ENCODE measurements at places on chromosomes 16 and 17.

GRCh38 chr17:19331134-19331533, 31.4 kb downstream of the B9D1 start:
- peak; percentile 90 for DNase-seq

DNA sequence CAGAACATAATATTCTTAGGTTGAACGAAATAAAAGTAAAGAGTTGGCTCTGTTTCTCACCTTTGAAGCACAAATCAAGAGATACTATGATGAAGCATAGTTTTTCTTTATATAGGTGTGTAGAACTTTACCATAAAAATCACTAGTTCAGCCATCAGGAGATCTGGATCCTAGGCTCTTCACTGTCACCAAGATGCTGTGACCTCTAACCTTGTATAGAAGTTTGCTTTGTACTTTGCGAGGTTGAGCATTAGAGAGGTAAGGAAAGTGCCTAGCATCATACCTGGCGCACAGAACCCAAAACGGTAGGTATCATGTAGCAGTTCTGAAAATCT, 553 bp upstream of the CDC6 start:
- no peak for DNase-seq

DNA sequence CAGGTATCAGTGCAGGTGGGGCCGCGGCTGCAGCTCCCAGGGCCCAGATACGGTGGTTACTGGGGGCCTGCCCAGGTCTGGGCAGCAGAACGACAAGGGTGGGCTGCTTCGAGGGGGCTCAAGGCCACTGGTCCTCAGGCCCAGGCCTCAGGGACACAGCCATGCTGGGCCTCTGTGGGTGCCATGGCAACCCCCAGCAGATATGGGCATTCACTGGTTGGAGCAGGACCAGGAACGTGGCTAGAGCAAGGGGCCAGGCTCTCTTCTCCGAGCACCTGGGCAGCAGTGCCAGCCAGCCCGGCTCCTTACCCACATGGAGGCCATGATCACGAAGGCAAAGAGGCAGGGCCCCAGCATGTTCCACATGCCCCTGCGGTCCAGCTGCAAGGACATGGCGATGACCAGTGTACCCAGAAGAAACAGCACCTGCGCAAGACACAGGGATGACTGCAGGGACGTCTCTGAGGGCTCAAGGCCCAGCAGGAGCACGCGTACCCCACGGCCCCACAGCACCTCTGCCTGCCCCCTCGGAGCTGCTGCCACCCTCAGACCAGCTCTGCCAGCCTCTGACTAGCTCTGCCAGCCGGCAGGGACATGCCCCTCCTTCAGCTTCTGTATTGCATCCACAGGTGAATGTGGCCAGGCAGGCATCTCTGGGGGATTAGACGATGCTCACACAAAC, 2.1 kb upstream of the MRPL28 start:
- DNase-seq: no peak

- no peak for DNase-seq
These were observed 22.8 kb upstream of the SLC47A1 start for GRCh38 chr17:19510903-19511302.

DNA sequence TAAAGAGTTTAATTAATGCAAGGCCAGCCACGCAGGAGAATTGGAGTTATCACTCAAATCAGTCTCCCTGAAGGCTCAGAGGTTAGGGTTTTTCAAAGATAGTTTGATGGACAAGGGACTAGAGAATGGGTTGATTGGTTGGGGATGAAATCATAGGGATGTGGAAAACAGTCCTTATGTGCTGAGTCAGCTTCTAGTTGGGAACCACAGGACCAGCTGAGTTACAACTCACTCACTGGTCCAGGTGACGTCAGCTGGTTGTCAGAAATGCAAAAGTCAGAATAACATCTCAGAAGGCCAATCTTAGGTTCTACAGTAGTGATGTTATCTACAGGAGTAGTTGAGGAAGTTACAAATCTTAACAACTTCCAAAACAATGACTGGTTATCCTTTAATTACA, 47.6 kb downstream of the CPD start:
- DNase-seq: no peak

DNA sequence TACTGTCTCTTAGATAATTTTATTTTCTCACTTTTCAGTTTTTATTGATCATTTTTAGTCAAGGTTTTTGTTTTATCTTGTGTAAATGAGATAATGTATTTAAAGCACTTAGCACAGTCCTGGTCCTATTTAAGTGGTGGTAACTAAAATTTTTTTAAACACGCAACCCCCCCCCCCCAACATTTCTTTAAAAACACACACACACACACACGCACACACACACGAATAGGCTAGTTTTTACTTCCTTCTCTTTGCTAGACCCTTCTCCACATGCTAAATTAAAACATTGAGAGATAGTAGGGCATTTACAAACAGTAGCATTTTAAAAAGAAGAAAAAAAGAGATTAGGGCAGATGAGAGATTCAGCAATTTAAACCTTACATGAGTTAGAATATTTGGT, 5.0 kb downstream of the NFATC3 start:
- no peak for DNase-seq

DNA sequence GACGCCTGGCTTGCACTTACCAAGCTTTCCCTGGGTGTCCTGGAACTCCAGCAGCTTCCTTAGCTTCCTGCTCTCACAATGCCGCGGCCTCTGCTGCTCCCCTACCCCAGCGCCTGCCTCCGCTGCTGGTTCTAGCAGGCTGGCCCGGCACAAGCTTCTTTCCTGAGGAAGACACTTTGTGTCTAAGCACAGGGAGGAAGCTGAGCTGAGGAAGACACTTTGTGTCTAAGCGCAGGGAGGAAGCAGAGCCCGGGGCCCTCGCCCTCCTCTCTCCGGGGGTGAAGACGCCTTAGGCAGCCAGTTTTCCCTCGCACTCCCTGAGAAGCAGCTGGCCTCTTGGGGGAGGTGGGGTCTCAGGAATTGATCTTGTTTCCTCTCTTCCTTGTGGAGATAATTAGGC, 64.9 kb downstream of the PLD6 start:
- DNase-seq: no peak

DNA sequence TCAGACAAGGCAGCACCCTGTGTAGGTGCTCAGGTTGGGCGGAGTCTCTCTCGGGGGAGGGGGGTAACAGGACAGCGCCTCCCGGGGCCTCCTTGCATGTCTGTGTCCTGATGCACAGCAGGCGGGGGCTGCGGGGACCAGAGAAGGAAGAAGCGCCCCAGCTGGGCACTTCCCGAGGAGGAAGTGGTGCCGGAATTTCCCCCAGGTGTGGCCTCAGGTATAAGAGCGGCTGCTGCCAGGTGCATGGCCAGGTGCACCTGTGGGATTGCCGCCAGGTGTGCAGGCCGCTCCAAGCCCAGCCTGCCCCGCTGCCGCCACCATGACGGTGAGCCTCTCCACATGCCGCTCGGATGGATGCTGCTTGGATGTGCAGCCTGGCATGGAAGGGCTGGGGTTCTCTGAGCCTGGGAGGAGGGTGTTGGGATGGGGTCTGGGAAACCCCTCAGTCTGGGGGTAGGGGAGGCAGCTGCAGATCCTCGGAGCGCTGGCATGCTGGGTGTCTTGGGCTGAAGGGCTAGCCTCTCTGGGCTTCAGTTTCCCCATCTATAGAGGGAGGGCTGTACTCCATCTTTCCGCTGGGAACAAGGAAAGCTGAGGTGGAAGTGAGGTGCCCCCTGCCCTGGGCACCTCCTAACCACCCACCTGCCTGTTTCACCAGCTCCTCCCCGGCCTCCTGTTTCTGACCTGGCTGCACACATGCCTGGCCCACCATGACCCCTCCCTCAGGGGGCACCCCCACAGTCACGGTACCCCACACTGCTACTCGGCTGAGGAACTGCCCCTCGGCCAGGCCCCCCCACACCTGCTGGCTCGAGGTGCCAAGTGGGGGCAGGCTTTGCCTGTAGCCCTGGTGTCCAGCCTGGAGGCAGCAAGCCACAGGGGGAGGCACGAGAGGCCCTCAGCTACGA, at the start of gene IL17C:
IL17C (plus strand) TSS at position 250 of the 908 bp plus-strand sequence; CDS start at position 320, 70 bp downstream.
- DNase-seq: no peak

DNA sequence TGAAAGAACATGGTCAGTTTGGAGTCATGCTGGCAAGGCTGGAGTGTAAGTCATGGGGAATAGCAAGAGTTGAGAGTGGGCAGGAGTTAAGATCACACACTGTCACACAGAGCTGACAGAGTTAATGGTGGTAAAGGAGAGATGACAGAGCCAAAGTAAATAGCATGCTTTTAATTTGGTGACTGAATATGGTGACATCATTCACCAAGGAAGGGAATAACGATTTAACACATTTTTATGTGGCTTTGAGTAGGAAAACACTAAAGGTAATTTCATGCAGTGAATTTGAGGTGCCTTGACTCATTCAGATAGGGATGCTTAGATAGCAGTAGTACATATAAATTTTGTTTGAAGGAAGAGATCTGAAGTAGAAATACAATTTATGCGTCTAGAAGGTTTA, 42.1 kb downstream of the SYNRG start:
- DNase-seq: no peak

DNA sequence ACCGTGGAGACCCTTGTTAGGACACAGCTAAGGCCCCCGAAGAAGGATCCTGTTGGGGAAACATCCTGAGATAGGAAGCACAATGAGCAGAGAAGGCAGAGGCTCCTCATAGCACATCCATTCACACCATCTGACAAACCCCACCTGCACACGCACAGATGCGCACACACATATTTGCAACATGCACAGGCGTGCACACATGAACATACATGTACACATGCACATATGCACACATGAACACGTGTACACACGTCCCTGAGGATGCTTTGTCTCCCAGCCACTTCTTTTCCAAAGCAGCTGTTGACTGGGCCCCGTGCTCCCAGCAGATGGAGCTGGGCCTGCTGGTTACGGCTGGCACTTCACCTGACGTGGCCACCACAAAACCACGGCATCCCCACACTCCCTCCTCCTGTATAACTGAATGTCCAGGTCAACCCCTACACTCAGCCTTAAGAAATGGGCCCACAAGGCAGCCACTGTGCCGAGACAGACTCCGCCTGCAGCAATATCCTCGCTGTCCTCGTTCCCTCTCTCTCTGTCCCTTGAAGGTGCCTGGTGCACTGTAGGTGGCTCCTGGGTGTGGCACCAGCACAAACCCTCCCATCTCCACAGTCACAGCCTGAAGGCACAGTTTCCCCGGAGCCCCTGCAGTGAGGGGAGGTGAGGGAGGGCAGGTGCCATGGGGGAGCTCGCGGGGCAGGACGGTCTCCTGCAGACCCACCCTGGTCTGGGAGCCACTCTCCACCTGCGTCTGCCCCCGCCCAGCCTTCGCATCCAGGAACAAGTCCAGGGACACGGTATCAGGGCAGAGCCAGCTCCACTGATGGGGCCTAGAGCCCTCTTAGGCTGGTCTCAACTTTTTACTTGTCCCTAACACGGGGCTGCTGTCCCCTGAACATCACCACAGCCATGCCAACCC, 183.0 kb downstream of the RBFOX3 start:
- DNase-seq: no peak

GRCh38 chr16:51072591-51072990, 78.5 kb downstream of the SALL1 start:
- DNase-seq: no peak

DNA sequence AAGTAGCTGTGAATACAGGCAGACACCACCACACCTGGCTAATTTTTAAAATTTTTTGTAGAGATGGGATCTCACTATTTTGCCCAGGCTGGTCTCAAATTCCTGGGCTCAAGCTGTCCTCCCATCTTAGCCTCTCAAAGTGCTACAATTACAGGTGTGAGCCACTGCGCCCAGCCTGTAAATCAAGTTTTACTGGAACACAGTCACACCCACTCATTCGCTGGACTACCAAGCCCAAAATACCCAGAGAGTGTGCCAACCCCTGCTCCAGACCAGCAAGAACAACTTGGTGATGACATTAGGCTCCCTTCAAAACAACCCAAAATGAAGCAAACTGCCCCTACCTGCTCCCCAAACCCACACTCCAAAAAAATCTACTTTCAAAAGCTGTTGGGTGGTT, 36.0 kb downstream of the TVP23A start:
- DNase-seq: no peak

DNA sequence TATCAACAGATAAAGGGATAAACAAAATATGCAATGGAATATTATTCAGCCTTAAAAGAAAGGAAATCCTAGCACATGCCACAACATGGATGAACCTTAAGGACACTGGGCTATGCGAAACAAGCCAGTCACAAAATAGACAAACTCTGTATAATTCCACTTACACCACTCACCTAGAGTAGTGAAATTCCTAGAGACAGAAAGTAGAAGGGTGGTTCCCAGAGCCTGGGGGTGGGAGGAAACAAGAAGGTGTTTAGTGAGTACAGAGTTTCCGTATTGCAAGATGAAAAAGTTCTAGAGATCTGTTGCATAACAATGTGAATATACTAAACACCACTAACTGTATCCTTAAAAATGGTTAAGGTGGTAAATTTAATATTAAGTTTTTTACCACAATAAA, 10.0 kb downstream of the SPOP start:
- DNase-seq: no peak

DNA sequence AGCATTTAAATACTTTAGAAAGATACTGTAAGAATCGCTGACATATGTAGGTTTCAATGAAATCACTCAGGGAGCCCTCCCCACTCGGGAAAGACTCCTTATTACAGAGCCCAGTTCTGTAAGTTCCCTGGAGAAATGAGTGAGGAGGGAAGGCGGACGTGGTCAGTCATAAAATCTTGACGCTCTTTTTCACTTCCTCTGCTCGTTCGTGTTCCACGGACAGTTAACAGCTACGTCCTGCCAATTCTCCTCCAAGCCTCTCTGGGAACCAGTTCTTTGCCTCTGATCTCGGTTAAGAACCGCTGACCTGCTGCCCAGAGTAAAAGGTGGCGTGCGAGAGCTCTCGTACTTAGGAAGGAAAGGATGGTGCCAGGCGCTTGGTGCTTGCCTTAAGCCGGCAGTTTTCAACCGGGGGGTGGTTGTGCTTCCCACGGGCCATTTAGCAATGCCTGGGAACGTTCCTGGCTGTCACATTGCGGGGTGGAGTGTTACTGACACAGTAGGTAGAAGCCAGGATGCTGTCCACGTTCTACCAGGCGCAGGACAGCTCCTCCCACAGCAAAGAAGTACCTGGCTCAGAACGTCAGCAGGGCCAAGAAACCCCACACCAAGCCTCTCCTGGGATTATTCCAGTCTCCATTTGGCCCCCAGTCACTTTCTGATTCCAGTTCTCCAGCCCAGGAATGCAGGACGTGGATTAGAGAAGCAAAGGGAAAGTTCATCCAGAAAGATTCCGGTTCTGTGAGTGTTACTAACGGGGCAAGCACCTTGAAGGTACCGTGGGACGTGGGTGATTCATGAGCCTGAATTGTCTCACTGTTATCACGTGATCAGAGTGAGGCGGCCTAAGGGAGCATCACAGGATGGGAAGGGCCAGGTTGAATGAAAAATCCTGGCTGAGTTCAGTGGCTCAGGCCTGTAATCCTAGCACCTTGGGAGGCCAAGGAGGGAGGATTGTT, 87.7 kb downstream of the MRM3 start:
- peak; percentile 79 for DNase-seq

Measured in AG20443 (cell line).